ENCODE measurements at places on chromosomes 7 and 10.

GRCh38 chr10:62796896-62797295, 7.6 kb upstream of the ADO start:
- no peak for DNase-seq

DNA sequence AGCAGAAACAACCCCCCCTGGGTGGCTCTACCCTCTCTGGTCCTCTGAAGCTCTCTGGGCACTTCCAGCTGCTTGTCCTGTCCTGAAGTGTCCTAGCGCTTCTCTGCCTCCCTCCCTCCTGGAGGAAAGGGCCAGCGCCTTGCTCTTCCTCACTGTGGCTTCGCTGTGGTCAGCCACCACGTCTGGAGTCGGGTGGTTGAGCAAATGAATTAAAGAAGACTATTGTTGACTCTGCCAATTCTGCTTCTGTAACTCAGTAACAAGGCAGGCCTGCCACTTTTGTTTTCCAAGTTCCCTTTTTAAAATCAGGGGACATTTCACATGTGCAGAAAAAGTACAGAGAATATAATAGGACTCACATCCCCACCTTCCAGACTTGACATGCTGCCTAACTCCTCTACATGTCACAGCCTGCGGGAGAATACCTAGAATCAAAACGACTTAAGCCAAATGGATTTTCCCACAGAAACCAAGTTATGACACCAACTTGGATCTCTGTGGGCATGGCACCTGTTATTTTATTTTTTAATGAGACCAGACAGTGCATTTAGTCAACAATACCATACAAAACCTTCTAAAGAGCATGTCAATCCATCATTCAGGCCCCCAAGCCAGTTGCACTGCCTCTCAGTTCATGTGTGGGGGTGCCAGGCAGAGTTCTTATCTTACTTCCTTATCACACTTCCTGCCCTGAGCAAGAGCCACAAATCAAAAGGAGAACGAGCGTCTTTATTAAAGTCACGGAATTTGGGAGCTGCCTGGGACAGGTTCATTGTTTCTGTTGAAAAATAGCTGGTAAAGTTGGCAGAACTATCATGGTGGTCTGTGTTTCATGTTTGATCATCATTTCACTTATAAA, 6.8 kb downstream of the FFAR4 start:
- DNase-seq, result peak; percentile 29

GRCh38 chr10:84825330-84825729, 496.9 kb downstream of the CCSER2 start:
- peak; percentile 77 for DNase-seq

DNA sequence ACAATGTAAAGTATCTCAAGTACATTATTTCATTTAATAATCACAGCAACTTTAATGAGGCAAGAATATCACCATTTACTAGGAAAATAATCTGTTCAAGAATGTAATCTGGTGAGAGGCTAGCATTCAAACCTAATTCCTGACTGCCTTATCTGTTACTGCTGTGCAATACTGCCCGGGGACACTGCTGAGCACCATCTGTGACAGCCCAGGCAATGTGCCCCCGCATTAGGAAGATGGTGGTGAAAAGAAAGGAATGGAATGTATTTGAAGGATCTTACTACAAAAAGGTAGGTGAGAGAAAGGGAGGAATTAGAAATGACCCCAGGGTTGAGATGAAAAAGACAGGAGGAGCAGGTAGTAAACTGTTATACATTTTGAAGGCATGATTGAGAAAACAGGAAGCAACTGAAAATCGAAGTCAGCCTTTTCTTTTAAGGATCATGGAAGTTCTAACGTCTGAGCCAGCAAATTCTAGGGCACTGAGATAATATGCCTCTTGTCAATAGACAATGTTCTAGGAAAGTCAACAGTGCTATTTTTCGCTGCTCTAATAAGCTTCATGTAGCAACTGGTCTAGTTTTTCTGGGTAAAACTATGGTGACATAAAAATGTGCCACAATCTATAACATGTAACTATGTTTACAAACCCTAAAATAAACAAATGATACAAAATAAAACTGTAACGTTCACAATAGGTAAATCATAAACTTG, 90.4 kb downstream of the ETV1 start:
- DNase-seq, result no peak

- no peak for DNase-seq
Measured at GRCh38 chr10:63042256-63042655, 90.9 kb upstream of the NRBF2 start.

DNA sequence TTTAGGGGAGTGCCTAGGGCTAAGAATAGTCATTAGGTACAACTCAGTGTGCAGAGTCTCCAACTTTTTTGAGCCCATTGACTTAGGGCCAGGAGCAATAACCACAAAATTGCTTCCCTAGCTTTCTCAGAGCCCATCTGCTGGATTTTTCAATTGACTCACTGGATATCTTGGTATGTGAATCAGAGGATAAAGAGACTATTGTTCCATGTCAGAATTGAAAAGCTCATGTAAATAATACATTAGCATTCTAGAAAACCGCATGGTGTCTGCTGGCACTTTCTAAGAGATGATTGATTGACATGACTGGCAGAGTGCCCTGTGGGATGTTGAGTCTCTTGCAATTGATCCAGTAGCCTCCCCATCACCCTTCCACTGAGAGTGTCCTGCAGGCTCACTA, 246.2 kb downstream of the CCDC7 start:
- DNase-seq, result peak; percentile 95

DNA sequence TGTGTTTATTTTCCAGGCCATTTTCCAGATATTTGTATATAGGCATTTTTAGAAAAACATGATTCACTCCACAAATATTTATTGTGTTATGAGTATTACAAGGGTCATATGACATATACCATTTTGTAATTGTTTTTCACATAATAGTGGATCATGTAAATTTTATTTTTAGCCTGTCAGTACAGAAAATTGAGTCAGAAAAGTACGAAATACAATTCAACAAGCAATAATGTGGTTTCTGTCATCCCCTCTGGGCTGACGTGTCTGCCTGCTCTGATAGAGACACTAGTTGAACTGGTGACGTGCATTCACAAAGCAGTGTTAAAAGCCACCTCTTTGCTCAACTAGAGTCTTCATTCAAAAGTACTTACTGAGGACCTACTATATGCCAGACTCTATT, 97.9 kb upstream of the STEAP1B start:
- no peak for DNase-seq

DNA sequence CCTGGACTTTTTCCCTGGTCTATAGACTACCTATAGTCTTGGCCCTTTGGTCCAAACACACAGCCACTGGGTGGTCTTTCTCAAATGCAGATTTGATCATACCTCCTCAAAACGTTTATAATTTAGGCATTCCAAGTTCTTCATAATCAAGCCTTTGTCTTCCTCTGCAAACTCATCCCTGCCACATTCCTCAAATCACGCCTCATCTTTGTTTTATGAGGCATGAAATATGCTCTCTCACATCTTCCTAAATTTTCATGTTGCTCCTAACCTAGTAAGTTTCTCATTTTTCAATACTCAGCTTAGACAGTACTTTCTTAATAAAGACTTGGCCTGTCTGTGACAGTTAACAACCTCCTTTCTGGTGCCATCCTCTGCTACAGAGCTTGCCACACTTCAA, 10.9 kb upstream of the HERC4 start:
- DNase-seq, result peak; percentile 78

GRCh38 chr7:25567430-25567829, 339.1 kb upstream of the NPVF start:
- DNase-seq, result no peak

DNA sequence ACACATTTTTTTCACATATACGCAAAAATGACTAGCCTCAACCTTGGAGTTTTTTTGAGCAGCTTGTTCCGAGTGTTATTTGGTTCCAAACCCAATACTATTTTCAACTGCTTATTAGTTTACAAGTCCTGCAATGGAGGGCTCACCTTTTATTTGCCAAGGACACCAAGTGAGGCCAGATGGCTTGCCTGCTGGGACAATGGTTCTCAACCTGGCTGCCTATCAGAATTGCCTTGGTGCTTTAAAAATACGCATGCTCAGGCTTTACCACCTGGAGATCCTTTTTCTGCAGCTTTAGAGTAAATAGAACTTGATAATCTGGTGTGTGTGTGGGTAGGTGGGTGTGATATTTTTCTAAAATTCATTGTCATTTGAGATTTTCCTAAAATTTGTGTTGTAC, 276.8 kb downstream of the MTERF1 start:
- DNase-seq, result no peak

DNA sequence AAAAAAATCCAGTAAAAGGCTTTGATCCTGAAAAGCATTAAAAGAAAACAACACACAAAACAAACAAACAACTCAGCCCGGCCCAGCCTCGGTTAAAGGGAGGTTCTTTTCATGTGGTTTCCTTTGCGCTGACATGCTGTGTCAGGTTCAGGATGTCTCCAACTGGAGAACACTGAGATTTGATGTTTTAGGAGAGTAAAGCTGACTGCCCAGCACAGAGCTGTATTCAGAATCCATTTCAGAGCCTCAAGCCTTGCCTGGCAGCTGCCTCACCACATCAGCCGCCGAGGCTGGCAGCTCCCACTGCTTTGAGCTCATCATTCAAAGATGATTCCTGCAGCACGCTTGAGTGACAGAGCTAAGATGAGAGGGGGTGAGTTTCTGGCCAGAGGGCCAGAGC, 205.8 kb upstream of the LYZL1 start:
- no peak for DNase-seq

DNA sequence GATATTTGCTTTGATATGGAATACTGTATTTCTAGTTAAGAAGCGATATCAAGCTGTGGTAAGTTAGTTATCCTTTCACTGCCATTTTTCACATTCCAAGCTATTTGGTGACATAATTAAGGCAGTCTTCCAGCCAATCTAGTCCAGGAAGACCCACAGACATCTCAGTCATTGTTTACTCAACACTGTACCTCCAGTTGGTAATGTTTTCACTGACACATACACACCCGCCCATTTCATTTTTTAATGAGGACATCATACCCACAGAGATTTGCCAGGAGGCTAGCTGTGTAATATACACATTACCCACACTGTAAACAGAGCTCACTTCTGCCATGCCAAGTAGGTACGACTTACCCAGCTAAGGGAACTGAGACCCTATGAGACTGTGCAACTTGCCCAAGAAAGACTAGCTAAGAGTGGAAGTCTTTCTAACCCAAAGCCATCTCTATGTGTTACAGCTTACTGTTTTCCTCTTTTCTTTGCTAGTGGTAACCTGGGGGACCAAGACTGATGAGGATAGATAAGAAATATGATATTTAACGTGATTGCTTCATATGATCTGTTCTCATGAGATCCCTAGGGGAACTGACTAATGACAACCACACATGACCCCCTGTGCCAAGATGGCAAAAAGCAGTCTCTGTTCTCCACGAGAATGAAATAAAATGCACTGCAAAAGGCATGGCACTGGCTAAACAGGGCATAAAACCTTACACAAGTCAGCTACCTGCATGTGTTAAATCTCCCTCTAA, 179.0 kb downstream of the DGKI start:
- peak; percentile 98 for DNase-seq

GRCh38 chr7:38410056-38410455, 136.6 kb upstream of the TARP start:
- peak; percentile 3 for DNase-seq

Data from kidney tubule cell (primary cell).